GM23248 (cell line): ENCODE measurements at places on chromosomes 6 and 20. TPM values are rescaled to one million over a fixed set of nuclear protein-coding genes. Genes with fewer than 3 reads are reported as not detected.

Gene AKAP12
- polyA plus RNA-seq, result 20.4 and 24.6 TPM in 2 replicates

Gene CNR1
- not detected in 2 replicates for polyA plus RNA-seq

- peak; percentile 81 for DNase-seq
These were observed 50.4 kb downstream of the HLA-DPB1 start for GRCh38 chr6:33126101-33126714.

GRCh38 chr6:44004625-44005506 is 122.4 kb downstream of the MRPL14 start:
- peak; percentile 35 for DNase-seq

GRCh38 chr20:13455713-13456112 is 183.0 kb downstream of the TASP1 start:
- no peak for DNase-seq

DNA sequence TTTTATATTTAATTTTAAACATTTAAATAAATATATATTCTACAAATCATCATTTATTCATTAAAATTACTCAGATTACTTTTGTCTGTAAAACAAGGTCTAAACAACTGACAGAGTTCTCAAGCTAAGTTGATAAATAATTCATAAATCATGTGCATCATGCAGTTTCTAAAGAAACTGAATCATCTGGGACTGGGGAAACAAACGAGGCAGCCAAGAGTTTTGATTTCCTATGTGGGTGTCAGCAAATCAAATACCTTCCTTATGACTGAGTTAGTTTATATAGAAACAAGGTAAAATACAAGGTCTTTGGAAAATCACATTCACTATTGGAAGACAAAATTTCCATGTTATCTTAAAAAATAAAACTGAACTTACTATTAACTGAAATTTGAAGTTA is 149.9 kb upstream of the BEND6 start:
- peak; percentile 86 for DNase-seq

- DNase-seq, result peak; percentile 88
These were observed 18.5 kb upstream of the WFDC10A start for GRCh38 chr20:45611054-45611453.

- DNase-seq, result peak; percentile 39
These were observed 70.7 kb upstream of the POPDC3 start for GRCh38 chr6:105250533-105250932.

- peak; percentile 81 for DNase-seq
These were observed 32.3 kb upstream of the SCUBE3 start for GRCh38 chr6:35181308-35181932.

GRCh38 chr6:33248643-33248931 is 23.1 kb downstream of the VPS52 start:
- DNase-seq, result peak; percentile 79

GRCh38 chr6:88517737-88518136 is 351.6 kb upstream of the CNR1 start:
- peak; percentile 6 for DNase-seq

- DNase-seq, result no peak
These were observed 24.0 kb downstream of the PBOV1 start for GRCh38 chr6:138194287-138194686.
